NCI-H2081 treated with DMSO at 0.1 percent for 48 hours (cell line): ENCODE measurements at places on chromosomes 3 and 15.

GRCh38 chr3:50204804-50205412, at the start of gene SLC38A3:
SLC38A3 (plus strand) TSS chr3:50205271; CDS start chr3:50214200, 8,929 bp downstream.
- no peak for DNase-seq

DNA sequence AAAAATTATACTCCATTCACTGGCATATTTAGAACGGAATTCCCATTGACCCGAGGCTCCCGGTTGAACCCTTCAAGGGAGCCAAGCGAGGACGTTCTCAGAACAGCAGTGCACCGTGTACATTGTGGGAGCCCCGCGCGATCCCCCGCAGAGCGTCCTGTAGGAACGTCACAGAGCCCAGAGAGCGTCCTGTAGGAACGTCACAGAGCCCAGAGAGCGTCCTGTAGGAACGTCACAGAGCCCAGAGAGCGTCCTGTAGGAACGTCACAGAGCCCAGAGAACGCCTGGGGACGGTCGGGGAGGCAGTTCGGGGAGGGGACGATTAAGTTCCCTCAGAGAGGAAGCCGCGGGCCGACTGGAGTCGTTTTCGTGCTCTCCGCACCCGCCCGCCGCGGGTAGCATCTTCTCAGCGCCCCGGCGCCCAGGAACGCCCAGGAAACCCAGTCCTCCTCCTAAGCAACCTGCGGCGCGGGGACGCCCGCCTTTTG, 506 bp upstream of the ATP1B3 start:
- peak; percentile 55 for DNase-seq

- DNase-seq, result peak; percentile 39
These were observed 7.3 kb upstream of the ZBTB38 start for GRCh38 chr3:141360888-141361598.

GRCh38 chr3:98592345-98592935, 971 bp downstream of the CPOX start:
- no peak for DNase-seq

DNA sequence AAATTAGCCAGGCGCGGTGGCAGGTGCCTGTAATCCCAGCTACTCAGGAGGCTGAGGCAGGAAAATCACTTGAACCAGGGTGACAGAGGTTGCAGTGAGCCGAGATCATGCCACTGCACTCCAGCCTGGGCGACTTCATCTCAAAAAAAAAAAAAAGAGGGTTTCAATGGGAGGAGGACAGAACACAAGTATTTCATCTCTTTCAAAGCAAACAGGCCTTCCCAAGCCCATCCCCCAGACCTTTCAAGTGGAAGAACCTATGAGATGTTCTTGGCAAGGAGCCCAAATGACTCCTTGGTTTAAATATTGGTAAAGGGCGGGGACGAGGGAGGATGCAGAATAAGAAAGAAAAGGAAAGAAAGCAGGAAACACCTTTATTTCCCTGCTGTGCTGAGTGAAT, 62.2 kb upstream of the MCF2L2 start:
- DNase-seq, result peak; percentile 55

DNA sequence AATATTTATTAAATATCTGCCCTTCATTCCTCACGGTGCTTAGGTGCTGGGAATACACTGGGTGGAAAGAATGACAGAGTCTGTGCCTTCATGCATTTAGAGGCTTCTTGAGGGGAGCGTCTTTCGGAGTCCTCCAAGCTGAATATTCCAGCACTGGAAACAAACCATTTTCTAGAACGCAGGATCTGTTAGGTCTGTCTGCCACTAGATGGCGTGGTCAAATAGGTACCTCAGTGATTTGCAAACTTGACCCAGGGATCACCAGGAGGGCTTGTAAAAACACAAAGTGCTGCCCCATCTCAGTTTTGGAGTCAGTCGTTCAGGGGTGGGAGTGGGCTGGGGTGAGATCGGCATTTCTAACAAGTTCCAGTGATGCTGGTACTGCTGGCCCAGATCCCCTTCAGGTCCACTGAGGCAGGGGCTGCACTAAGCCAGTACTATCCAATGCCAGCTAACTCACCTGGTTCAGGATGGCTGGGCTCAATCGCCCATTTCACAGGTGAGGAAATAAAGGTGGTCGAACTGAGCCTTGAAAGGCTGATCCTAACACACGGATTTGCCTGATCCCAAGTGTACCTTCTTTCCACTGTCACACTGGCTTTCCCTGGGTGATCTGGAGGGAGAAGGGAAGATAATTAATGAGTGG, 14.8 kb downstream of the ARNT2 start:
- no peak for DNase-seq

GRCh38 chr3:126152458-126152857, 27.9 kb downstream of the ALDH1L1 start:
- DNase-seq, result no peak

DNA sequence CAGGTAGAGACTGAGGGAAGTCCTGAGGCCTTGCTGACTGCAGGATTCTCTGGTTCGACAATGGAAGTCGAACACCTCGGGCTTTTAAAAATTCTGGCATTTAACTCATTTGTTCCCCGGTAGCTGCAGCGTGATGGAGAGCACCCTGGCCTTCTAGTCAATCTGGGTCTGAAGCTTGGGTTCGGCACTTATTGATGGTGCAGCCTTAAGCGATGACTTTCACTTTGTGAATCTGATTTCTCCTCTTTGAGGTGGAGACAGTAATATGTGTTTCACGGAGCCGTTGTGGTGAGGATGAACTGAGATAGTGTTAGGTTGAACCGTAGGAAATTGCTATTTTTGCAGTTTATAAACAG, 621 bp upstream of the PARP6 start:
- DNase-seq, result no peak

GRCh38 chr15:85010071-85010385, 28.4 kb downstream of the PDE8A start:
- no peak for DNase-seq

GRCh38 chr3:47849186-47849698, 46.3 kb downstream of the DHX30 start:
- no peak for DNase-seq

GRCh38 chr3:150158943-150159625, 188.4 kb upstream of the PFN2 start:
- DNase-seq, result no peak

GRCh38 chr3:193190146-193190786, 50.8 kb upstream of the PLAAT1 start:
- DNase-seq, result no peak

DNA sequence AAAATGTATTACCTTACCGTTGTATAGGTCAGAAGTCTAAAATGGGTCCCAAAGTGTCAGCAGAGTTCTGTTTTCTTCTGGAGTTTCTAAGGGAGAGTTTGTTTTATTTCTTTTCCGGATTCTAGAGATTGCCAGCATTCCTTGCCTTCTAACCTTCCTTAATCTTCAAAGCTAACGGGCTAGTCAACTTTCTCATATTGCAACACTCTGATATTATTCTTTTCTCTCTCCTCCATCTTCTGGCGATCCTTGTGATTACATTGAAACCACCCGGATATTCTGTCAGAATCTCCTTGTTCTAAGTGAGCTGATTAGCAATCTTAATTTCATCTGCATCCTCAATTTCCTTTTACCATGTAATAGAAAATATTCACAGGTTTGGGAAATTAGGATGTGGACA, 36.2 kb upstream of the AADACL2 start:
- DNase-seq, result no peak

GRCh38 chr3:129535075-129535474, 6.6 kb downstream of the RHO start:
- no peak for DNase-seq

GRCh38 chr15:67977414-67978089, 76.6 kb upstream of the PIAS1 start:
- no peak for DNase-seq

GRCh38 chr15:60379525-60380274, 18.1 kb downstream of the ANXA2 start:
- DNase-seq, result no peak

GRCh38 chr3:181886676-181887075, 175.0 kb downstream of the SOX2 start:
- no peak for DNase-seq

DNA sequence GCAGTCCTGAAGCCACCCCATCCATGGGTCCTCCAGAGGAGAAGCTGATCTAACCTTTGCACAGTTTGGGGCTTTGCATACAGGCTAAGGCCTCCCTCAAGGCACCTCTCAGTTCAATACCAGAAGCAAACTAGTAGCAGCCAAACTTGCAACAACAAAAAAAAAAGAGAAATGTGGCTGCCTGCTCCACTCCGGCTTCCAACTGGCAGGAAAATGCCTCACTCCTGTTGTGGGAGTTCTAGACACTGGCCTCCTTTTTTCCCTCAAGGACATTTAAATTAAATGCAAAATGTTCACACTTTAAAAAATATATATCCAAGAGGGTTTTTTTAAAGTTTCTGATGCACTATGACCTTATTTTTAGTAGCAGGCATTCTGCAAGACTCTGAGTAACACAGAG, 216.0 kb upstream of the TPM1 start:
- no peak for DNase-seq

- no peak for DNase-seq
These were observed 112.6 kb upstream of the NEO1 start for GRCh38 chr15:72939514-72940228.

- no peak for DNase-seq
These were observed 901.7 kb downstream of the PLOD2 start for GRCh38 chr3:145259166-145259880.

- DNase-seq, result no peak
These were observed 31.1 kb upstream of the SUCLG2 start for GRCh38 chr3:67685499-67685898.

GRCh38 chr3:13668136-13668535, 119.2 kb downstream of the FBLN2 start:
- DNase-seq, result no peak

- no peak for DNase-seq
These were observed 59.0 kb downstream of the EPHB3 start for GRCh38 chr3:184620475-184621119.

DNA sequence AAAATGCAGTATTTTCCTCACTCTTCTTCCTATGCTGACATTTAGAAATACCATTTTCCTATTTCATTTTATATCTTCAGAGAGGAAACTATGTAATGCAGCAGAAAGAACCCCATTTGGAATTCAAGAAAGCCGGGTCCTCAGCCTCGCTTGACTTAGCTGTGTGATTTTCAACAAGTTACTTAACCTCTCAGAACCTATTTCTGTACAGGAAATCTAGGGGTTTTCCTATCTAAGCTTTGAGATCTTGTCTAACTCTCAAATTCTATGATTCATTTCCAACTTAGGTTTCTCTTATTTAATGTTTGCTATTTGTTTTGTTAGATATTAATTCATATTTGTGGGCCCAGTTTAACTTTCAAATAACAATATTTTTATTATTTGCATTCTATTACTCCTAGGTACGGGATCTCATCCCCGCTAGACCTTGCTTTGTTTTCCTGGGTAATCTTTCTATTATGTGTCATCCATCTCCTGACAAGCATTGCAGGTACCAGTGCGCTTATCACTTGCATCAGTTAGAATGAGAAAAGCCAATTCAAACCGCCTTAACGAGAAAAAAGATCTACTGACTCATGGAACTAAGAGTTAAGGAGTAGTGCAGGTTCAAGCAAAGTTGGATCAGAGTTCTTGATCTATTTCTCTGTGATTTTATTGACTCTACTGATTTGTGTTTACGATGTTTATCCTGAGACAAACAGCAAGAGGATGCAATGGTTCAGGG, 70.6 kb upstream of the BHLHE40 start:
- DNase-seq, result no peak

DNA sequence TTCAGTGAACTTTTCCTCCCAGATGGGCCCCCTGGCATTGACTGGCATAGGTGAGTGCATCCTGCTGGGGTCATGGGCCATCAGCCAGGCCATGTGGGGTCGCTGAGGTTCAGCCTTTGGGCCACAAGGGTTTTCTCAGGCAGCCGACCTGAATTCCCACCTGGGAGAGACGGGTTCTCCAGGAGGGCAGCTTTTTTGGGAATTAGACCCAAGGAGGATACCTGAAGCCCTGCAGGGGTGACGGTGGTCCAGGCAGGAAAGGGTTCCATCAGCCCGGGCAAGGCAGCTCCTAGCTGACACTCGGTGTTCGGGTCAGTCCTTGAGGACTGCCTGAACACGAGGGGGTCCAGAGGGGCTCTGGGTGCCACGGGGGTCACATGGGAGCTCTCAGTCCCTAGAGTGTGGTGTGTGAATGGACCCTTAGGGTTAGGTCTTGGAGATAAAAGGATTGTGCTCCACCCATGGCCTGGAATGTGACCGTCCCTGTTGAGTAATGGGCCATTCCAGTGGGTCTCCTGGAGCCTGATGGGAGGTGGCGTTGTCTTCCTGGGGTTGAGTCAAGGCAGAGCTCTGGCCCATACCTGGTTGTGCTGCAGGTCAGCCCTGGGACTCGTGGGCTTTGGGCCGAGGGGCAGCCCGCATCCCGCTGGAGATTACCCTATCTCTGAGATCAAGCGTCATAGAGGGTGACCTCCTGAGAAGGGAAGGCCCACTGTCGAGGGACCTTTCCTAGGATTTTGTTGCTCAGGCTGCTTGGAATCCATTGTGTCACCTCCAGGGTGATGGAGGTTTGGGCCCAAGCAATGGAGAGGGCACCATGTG, 192.8 kb downstream of the UBE3A start:
- no peak for DNase-seq

DNA sequence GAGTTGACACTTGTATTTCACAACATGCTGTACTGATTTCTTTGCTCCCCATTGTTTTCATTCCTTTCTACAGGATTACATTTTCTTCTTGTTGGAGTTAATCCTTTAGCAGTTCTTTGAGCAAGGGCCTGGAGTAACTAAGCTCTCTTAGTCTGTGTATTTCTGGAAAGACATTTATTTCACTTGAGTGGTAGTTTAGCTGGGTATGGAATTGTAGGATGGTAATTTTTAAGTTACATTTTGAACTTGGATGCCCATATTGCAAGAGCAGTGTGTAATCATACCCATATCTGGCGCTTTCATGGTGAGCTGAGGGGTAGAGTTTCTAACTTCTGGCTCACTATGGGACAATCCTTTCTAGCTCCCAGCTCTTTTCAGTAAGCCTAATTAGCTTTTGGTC, 74.6 kb downstream of the SLC6A11 start:
- no peak for DNase-seq

DNA sequence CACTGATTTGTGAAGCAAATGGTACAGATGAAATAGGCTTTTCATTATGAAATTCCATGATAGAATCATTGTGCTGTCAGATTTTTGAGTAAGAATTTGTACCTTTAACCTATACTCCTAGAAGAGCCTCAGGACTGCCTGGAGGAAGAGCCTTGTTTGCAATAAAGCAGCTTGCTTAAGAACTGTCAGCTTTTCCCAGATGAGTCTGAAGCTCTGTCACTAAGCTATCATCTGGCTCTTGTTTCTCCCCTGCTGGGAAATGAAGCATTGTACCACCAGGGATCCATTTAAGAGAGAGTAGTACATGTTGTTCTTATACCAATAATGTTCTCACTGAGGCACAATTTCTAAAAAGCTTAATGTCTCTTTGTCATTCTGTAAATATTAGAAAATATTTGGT, 85.1 kb upstream of the FLNB start:
- no peak for DNase-seq

DNA sequence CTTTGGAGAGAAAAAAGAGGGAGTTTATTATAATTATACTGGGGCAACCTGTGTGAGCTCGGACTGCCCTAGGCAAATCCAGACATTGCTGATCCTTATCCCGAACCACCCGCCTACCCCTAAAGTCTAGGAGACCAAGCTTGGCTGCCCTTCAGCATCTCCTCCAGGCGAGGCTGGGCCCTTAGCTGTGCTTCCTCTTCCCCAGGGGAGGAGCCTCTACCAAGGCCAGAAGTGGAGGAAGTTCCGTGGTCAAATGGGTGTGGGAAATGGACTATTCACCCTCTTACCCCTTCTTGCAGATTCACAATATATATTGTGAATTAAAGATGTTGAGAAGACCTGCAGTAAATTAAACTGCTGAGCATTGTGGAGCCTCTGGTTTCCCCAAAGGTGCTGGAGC, 158.3 kb upstream of the HES1 start:
- no peak for DNase-seq
